ENCODE measurements at places on chromosomes 7 and 10.

GRCh38 chr7:37312608-37313007 is 136.1 kb downstream of the ELMO1 start:
- no peak for DNase-seq

DNA sequence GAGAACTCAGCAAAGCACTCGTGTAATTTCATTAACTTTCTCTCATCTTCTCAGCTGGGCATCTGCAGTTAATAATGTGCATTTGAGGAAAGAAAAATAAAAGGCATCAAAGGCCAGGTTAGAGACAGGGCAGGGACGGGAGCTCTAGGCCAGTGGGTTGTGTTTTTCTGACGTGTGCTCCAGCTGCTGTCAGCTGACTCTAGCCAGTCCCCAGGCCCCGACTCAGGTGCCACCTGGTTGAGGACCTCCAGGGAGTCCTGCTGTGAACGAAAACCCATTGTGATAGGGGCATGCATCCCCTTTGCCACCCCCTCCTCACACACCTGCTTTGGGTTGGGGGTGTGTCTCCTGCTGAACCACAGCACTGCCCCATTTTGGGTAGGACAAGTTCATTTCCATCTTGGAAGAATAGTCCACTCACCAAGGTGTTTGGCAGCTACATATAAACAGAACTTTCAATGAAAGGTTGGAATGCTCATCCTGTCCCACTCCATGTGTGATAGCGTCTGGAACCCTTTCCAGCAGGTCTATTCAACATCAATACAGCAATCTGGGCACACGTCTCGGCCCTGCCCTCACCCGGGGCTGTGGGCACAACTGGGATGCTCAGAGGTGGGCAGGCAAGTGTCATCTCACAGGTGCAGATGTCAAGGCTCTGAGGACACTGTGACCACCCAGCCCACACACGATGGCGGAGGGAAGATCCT is 146.1 kb upstream of the FAM20C start:
- DNase-seq, result no peak

DNA sequence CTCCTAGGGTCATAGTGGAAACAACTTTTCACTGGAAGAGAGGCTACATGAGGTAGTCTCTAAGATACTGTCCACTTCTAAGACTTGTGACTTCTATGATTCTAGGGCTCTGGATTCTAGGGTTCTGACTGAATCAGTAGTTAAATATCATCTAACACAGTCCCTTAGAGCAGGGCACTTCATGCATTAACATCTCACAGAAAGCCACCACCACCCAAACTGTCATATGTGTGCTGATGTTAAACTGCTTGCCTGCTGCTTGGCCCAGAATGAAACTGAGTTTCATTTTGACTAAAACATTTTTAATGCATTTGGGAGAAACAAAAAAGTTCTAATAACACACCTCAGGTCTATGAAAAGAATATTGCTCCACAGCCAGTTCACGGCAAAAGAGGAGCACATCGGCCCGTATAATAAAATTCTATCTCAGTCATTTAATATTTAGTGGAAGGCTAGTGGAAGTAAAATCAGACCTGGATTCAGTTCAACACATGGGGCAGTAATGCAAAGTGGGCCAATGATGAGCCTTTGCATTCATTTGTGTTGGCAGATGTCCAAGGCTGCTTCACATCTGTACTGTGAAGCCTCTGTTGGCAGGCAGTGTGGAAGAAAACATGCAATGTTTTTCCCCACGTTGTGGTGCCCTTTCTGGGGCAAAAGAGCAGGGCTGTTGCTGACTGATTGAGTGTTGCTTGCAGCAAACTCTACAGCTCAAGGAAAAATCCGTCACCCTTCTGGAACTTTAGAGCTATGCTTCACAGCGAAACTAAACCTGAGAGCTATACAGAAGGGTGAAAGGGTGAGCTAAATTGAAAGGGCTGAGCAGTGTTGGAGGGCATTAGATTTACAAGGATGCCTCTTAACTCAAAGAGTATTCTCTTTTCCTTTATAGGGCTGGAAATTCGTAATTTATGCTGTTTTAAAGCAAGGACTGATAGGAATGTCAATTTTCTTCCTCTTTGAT is 33.5 kb upstream of the AUTS2 start:
- DNase-seq, result no peak

GRCh38 chr7:108629651-108630400 is 60.2 kb downstream of the DNAJB9 start:
- DNase-seq, result no peak

- no peak for DNase-seq
Observed at GRCh38 chr7:44212581-44213184, 11.9 kb downstream of the YKT6 start.

DNA sequence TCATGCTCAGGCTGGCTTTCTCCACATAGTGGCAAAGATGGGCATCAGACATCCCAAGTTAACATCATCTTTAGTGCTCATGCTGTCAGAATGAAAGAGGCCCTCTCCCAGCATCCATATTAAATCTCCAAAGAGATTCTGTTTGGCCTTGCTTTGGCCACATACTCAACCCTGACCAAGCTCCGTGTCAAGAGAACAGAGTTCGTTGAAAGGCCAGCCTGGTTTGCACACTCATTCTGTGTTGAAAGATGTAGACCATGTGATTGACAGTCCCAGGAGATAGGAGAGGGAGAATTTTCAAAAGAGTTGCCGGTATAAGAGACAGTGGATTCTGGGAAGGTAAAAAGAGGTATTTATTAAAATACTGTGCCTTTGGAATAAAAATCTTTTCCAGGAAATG is 19.7 kb downstream of the MET start:
- DNase-seq, result no peak

DNA sequence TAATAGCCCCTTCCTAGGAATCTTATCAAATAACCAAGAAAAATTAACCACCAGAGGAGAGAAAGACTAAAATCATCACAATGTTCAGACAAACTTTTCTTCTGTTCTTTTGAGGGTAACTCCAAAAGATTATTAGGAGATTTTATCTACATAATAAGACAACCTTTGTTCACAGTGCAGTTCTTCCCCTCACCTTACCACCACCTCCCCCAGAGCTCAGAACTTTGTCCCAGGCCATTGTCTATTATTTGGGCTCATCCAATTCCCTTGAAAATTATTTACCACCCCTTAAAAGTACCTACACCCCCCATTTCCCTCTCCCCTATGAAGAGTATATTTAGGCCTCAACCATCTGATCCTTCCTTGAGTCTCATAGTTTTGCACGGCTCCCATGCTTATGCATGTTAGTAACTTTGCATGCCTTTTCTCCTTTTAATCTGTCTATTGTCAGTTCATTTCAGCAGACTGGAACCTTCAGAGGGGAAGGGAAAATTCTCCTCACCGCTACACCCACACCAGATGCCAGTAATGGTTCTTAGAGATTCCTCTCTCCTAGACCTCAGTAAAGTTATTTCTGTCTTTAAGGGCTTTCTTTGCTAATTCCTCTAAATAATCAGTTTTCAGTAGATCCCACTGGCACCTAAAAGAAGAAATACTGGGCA is 234.9 kb downstream of the SKIDA1 start:
- DNase-seq, result no peak

DNA sequence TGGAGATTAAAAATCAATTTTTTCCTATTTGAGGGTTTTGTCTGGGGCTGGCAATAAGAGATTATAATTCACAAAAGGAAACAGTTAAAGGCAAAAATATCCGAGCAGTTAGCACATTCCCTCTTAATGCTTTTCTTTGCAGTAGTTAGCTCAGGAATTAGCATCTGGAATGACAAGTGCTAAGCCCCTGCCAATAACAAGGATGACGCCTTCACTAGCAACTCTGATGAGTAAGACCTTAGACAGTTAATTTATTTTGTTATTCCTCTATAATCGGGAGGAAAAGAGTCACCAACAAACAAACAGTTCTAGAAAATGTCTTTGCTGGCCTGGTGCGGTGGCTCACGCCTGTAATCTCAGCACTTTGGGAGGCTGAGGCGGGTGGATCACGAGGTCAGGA is 151.3 kb downstream of the TRIL start:
- no peak for DNase-seq

DNA sequence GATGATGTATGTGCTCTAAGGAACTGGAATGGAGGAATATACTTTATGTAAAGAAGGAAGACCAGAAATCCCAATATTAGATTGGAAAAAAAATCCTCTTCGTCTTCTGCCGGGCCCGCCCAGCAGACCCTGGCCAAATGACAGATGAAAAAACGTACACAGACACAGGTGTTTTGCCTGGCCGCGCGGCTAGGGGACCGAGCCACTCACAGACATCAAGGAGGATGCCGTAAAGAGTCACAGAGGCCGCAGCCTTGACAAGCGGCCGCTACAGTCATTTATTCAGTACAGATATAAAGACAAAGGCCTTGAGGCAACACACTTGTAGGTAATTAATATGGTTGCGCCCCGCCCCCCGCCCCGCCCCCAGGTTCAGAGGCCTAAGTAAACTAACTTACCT is 594.1 kb downstream of the GRM8 start:
- DNase-seq, result no peak

DNA sequence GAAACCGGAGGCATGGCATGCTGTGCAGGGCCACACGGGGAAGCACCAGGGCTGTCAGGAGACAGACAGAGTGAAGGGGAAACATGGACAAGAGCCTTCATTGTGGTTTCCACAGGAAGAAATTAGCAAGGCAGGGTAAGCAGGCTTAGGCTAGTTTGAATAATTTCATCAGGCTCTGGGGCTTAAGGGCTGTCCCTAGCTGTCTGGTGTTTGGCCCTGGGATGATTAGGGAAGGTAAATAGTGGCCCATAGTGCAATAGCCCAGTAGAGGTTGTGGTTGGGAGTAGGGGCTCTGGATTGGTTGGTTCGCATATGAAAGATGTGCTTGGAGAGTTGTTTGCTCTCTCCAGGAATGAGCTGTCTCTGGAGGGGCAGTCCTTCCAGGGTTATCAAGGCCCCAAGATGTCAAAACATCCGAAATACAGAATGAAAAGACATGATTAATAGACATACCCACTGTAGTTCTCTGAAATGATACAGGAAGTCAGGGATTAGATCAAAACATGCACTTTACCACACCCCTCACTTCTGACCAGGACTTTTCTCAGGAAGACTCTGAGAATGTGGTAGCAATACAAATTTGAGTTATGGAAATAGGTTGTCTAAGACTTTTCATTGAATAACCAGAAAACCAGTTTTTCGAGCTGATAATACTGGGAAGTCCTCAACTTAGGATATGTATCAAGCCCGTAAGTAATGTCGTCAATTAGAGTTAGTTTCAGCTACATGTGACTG is 224.9 kb upstream of the NFE2L3 start:
- DNase-seq, result no peak

DNA sequence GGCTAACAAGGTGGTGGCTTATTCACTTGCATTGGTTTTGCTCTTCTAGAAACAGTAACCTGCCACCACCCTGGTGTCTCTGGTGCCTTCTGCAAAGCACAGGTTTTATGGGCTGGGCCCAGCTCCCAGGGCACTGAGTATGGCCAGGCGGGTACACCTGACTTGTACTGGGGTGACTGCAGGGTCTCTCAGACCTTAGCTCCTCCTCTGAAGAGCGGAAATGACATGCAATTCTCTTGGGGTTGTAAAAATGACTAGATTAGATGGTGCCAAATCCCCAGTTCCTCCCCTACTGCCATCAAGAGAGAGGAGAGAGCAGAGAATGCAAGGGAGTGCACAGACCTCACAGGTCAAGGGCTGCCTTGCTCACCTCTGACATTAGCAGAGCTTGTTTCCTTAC is 14.7 kb downstream of the ESYT2 start:
- DNase-seq, result peak; percentile 69

GRCh38 chr7:20624666-20625385 is 9.4 kb downstream of the ABCB5 start:
- DNase-seq, result no peak

DNA sequence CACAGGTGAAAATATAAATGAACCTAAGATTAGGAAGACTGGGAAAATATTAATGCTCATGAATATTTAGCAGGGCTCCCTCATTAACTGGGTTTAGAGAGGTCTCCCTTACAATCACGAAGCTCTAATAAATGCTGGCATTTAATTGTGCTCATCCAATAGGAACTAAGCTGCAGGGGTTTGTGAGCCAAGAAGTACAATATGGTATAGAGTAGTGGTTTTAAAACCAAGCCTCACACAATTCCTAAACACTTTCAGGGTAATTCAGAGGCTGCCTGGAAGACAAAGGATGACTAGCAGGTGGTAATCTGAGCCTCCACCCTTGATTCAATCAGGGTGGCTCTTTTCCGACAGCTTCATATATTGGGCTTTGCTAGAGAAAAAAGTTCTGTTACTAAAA is 103.3 kb downstream of the GPAM start:
- no peak for DNase-seq

DNA sequence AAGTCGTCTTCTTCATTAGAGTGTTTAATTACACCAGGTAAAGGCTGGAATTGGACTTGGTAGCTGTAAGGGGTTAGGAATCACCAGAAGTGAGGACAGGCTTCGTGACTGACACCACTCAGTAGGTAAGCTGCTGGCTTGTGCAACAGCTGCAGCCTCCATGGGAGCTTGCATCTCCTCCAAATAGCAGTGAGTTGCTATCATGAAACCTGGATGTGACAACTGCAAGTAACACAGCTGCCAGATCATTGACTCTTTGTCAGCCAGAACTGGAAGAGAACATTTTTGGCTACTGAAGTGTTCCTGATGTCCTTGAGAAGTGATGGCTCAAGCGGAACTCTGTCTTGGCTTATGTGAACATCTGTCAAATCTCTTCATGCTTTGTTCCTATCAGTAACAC is 64.1 kb upstream of the MSRB2 start:
- no peak for DNase-seq

DNA sequence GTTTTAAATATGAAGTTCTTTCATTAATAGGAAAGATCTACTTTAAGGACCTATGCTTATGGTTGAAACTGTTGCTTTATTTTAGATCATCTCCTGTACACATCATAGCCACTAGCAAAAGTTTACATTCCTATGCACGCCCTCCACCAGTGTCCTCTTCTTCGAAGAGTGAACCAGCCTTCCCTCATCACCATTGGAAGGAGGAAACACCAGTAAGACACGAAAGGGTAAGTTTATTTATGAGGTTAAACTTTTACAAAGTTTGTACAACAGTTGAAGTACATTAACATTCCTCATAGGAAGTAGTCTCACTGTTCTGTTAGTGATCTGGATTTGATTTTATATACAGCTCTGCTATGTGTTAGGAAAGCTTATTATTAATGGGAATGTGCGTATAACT is 16.9 kb downstream of the HBP1 start:
- no peak for DNase-seq

- no peak for DNase-seq
Observed at GRCh38 chr7:1710936-1711335, 40.9 kb downstream of the ELFN1 start.

GRCh38 chr7:28647076-28647421 is 234.7 kb downstream of the CREB5 start:
- DNase-seq, result no peak

DNA sequence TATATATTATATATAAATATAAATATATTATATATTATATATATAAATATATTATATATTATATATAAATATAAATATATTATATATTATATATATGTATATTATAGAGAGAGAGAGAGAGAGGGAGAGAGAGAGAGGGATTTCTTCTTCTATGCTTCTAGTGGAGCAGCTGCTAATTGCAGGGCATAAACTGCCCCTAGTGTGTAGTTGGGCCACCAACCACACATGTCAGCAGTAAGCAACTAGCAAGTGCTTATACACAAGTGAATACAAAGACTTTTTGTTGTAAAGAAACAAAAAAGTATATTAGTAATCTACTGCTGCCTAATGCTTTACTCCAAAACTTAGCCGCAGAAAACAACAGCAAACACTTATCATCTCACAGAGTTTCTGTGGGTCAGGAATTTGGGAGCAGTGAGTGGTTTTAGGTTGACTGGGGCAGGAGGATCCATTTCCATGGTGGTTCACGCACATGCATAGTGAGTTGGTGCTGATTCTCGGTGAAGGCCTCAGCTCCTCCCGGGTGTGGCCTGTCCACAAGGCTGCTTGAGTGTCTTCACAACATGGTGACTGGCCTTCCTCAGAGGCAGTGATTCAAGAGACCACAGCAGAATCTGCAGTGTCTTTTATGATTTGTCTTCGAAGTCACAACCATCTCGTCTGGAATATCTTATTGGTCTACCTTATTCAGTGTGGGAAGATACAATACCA is 25.5 kb upstream of the BAG3 start:
- DNase-seq, result no peak
